ENCODE measurements at places on chromosomes 1 and 21.

- no peak for DNase-seq
Observed at GRCh38 chr21:25862596-25862995, 127.8 kb downstream of the GABPA start.

GRCh38 chr1:44777547-44777946 lies 2.2 kb downstream of the RPS8 start:
- DNase-seq, result no peak

- no peak for DNase-seq
Observed at GRCh38 chr1:6485168-6486101, 6.0 kb downstream of the PLEKHG5 start.

DNA sequence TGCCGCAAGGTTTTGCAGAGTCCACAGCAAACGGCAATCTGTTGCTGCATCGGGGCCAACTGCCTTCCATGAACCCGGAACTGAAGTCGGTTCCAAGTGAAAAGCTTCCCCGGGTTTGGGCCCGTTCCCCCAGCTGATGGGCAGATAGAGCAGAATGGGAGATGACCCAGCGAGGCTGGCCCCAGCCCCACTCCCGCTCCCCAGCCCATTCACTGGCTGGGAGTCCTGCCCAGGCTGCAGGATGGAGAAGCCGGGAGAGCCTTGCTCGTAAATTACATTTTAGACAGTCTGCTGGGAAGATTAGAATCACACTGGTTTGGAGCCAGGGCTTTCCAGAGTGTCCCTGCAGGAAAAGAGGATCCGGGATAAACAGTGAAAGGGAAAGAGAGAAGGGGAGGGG lies 31.6 kb upstream of the PAX7 start:
- no peak for DNase-seq

- DNase-seq, result no peak
Observed at GRCh38 chr1:180962178-180962577, 49.5 kb downstream of the KIAA1614 start.

All from RWPE1 (cell line).